SK-N-SH (cell line): ENCODE measurements at places on chromosomes 2 and 18. TPM values are rescaled to one million over a fixed set of nuclear protein-coding genes. Genes with fewer than 3 reads are reported as not detected.

DNA sequence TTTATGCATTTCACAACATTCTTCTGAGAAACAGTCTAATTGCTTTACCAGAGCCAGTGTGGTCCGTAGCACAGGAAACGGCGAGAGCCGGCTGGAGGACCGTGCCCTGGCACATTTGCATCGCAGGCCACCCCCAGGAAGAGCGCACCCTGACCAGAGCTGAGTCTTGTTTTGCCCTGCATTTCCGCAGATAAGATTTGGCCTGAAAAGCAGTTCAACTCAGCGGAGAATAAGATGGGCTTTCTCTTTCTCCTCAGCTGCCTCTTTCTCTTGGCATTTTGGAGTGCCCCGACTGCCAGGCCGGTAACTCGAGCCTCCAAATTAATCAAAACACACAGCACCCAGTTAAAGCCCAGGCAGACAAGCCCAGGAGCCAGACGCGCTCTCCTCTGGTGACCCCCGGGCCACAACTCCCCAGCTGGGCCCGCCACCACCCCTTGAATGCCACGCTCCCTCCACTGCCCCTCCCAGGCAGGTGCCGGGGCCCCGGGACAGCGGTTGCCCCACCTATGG is 464 bp downstream of the COL4A4 start:
- peak overlapping the region; percentile 50 for H3K4me3 ChIP-seq
- peaks cover 28% of the 10 kb centered on the region for H3K27me3 ChIP-seq
- H3K27ac ChIP-seq: no peak overlapping the region
- no peaks in the 10 kb centered on the region for H3K36me3 ChIP-seq
- H3K4me1 ChIP-seq: no peaks in the 10 kb centered on the region

DNA sequence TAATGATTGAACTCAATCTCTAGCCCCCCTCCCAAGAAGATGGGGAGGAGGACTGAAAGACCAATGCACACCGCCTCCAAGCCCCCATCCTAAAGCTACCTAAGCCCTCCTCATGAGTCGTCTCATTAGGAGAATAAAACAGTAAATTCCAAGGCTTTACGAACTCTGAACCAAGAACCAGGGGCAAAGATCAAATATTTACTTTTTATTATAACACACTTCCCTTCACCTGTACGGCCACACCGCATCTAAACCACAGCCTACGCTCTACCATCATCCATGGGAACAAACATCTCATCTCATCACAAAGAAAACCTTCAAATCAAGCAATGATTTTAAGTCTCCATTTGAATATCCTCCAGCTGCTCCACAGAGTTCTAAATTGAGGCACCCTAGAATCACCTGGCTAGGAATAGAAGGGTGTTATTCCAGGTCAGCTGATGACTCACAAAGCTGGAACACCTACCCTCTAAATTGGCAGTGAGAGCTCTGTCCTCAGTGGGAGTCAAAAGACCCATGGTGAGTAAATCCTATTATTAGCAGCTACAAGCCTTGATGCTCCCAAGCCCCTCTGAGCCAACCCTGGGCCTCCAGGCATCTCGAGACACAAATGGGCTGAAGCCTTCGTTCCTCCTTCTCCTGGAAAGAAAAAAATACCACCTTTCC is 45.6 kb upstream of the BZW1 start:
- no peaks in the 10 kb centered on the region for H3K27me3 ChIP-seq
- no peaks in the 10 kb centered on the region for H3K36me3 ChIP-seq
- H3K27ac ChIP-seq: peak overlapping the region; percentile 95
- no peak for DNase-seq
- H3K4me3 ChIP-seq: no peak overlapping the region

- no peaks in the 10 kb centered on the region for H3K36me3 ChIP-seq
- no peak overlapping the region for H3K4me3 ChIP-seq
- DNase-seq: no peak
- peaks cover 1% of the 10 kb centered on the region for H3K4me1 ChIP-seq
Measured at GRCh38 chr2:99734236-99734635, 244.4 kb upstream of the REV1 start.

DNA sequence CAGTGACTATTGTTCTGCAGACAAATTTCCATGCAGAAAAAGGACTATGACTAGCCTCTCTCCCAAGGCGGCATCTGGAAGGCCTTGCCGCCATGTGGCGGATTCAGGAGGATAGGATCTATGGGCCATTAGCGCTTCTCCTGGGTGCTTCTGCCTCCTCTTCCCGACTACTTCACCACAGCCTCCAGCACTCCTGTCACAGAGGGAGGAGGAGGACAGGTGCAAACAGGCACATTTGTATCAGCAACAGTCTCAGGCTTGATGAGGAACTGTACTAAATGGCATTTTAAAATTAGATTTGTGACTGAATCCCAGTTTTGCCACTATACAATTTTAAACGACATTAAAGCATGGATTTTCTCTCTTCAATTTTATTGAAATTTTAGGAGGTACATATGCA is 114.9 kb downstream of the NOL10 start:
- no peak overlapping the region for H3K27ac ChIP-seq
- H3K4me1 ChIP-seq: peaks cover 9% of the 10 kb centered on the region; the same call in 1 of the 2 replicates
- no peak for DNase-seq
- H3K4me3 ChIP-seq: no peak overlapping the region
- no peaks in the 10 kb centered on the region for H3K27me3 ChIP-seq
- H3K36me3 ChIP-seq: peaks cover 61% of the 10 kb centered on the region

GRCh38 chr2:215973954-215974699 is 39.2 kb downstream of the MREG start:
- H3K27me3 ChIP-seq: no peaks in the 10 kb centered on the region
- DNase-seq: no peak
- peak overlapping the region; percentile 74 for H3K27ac ChIP-seq
- no peak overlapping the region for H3K4me3 ChIP-seq
- peaks cover 18% of the 10 kb centered on the region; the same call in 1 of the 2 replicates for H3K4me1 ChIP-seq
- no peaks in the 10 kb centered on the region for H3K36me3 ChIP-seq

DNA sequence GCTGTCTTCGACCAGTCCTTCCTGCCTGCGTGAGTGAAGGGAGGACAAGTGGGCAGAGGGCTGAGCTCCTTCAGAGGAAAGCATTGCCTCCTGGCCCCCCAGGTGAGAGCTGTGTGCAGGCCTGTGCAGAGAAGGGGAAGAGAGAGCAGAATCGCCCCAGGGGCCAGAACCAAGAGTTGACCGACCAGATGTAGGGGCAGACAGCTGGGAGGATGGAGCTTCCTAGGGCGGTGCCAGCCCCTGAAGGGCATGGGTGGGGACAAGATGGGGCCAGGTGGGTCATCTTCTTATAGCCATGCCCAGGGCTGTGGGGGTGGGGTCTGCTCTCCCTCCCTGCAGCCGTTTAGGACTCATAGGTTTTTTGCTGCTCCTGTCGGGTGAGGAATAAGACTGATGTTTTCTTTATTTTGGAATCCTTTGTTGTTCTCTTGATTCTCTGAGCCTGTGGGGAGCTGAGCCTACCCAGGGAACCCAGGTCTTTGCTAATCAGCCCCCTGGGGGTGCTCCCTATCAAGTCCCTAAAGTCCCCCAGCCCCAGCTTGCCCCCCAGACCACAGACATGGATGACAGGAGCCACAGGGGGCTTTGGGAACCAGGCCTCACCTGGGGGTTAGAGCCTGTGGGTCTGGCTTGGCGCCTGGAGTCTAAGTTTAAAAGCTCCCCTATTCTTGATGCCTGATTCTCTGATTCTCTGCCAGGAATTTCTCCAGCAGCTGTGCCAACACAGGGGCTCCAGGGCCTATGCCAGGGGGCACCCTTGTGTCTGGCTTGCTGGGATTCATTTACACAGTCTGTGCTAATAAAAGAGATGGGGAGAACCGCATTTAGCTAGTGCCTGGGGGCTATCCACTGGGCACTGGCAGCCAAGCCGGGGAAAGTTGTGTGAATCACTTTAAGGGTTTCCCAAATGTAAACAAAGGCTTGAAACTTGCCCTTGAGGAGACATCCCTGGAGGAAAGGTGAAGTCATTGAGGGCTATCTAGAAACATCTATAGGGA is 9.3 kb upstream of the EFHD1 start:
- no peak overlapping the region for H3K4me3 ChIP-seq
- no peak overlapping the region for H3K27ac ChIP-seq
- no peaks in the 10 kb centered on the region for H3K36me3 ChIP-seq
- no peaks in the 10 kb centered on the region; the same call in 1 of the 2 replicates for H3K4me1 ChIP-seq
- DNase-seq: no peak
- peaks cover 13% of the 10 kb centered on the region for H3K27me3 ChIP-seq

DNA sequence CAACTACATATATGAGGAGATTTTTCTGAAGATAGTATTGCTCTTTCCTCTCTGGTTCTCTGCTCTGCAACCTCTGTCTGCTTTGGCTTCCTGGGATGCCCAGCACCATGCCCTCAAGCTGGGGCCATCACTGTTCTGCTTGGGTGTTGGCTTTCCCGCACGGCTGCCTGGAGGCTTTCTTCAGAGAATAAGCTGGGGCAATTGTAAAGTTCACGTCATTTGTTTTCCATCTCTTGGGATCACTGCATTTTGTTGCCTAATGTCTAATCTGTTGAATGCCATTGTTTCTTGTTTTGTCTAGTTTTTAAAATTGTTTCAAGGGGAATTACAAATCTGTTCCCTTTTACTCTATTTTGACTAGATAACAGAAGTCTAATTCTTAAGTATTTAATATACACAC is 437.3 kb upstream of the NRP2 start:
- no peak for DNase-seq
- H3K4me3 ChIP-seq: no peak overlapping the region
- H3K27ac ChIP-seq: peak overlapping the region; percentile 74
- peaks cover 8% of the 10 kb centered on the region; the same call in 1 of the 2 replicates for H3K4me1 ChIP-seq

DNA sequence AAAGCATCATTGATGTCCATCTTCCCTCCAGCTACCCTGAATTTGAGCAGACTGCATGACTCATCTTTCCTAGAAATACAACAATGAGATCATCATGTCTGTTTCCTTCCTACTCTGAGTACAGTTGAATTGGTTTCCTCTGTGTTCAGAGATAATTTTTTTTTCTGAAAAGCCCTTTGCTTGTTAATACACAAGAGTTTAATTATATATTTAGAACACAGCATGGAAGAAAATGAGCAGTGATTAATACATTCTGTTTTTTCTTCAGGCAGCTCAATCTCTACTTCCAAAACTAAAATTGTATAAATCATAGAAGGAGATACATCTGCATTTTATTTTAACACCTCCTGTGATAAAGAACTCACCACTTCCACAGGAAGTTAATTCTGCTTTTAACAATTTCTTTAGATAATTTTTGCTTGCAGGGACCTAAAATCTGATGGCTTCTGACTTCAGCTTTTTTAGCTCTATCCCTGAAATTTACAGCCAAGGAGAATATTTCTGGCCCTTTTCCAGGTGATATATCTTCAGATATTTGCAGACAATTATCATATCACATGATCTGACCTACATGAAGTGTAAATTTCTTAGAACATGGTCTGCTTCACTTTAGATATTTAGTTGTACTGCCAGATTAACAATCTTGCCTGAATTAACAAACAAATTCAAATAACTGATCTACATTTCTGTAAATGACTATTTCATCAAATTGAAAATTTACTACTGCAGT is 249.0 kb downstream of the TRIB2 start:
- peaks cover 7% of the 10 kb centered on the region for H3K4me1 ChIP-seq
- no peak overlapping the region for H3K4me3 ChIP-seq
- peak overlapping the region; percentile 98 for H3K27ac ChIP-seq
- H3K27me3 ChIP-seq: no peaks in the 10 kb centered on the region
- peak; percentile 55 for DNase-seq

DNA sequence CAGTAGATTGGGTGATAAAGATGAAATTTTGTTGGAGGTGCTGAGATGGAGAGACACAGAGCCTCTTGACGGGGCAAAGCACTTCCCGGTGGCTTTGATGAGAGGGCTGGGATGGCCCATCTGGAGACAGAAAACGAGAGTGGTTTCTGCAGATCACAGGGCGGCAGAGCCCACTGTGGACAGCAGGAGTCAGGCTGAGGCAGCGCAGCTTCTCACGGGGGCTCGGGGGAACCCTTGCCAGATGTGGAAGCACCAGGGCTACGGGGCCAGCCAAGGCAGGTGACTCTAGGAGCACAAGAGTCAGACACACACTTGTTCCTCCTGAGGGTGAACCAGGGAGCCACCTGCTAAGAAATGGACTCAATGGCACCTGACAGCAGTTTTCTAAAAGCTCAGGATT is 78.5 kb downstream of the TPO start:
- no peak overlapping the region for H3K4me3 ChIP-seq
- no peak for DNase-seq
- no peaks in the 10 kb centered on the region for H3K27me3 ChIP-seq
- no peaks in the 10 kb centered on the region for H3K4me1 ChIP-seq
- no peaks in the 10 kb centered on the region for H3K36me3 ChIP-seq

DNA sequence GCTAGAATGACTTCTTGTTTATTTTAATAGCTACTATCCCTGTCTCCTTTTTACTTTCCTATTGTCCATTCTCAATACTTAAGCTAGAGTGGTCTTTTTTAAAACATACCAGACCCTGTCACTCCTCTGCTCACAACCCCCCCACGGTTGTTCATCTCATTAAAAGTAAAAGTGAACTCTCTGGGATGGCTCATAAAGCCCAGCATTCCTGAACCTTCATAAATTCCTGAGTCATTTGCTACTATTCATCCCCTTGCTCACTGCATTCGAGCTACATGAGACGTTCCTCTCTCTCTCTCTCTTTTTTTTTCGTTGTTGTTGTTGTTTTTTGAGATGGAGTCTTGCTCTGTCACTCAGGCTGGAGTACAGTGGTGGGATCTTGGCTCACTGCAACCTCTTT is 148.7 kb upstream of the DSEL start:
- H3K36me3 ChIP-seq: no peaks in the 10 kb centered on the region
- no peaks in the 10 kb centered on the region for H3K27me3 ChIP-seq
- DNase-seq: no peak
- H3K4me1 ChIP-seq: no peaks in the 10 kb centered on the region
- H3K4me3 ChIP-seq: no peak overlapping the region

DNA sequence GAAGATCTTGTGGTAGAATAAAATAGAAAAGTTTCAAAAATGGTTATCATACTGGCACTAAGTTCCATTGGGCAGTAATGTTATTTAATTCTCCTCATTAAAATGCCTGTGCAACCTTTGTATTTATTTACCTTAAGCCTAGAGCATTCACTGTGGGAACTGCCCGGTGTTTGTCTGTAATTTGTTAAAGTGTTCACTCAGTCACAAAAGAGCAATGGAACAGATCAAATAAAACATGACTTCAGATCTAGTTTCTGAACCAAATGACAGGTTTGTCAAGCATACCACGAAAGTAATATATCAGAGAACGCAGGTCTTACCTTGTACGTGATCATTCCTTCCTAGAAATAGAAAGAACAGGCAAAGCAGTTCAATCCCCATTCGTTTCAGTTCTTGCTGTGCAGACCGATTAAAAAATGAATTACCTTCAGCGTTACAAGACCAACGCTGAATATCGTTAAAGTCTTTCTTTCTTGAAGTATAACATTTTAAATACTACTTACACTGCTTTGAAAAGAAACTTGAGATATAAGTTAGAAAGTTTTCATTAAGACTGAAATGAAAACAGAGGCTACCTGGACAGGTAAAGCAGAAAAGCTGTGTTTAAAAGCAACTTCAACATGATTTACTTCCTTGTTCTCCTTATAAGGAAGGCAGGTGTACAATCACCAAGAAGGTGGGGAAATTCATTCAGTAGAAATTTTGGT is at the start of gene ITGB6:
Gene ITGB6 (minus strand): TSS at position 590 of the 707 bp plus-strand sequence. CDS start 209 bp downstream, at position 381.
- H3K4me3 ChIP-seq: no peak within 1 kb of the TSS
- H3K27me3 ChIP-seq: no peaks in the 10 kb centered on the region
- no peak within 1 kb of the TSS for H3K27ac ChIP-seq
- no peak for DNase-seq

- no peak overlapping the region for H3K4me3 ChIP-seq
- no peaks in the 10 kb centered on the region for H3K27me3 ChIP-seq
- H3K27ac ChIP-seq: no peak overlapping the region
- no peaks in the 10 kb centered on the region for H3K36me3 ChIP-seq
Measured at GRCh38 chr2:129379411-129379810, 600.1 kb upstream of the RAB6C start.

The GALR1 gene
- not detected in 2 replicates for polyA plus RNA-seq

The MRPS9 gene
- 27.9 and 31.8 TPM in 2 replicates for polyA plus RNA-seq

The FER1L5 gene
- 0.02 TPM in 1 of 2 replicates, not detected in the other for polyA plus RNA-seq

The EGR4 gene
- 0.02 TPM in 1 of 2 replicates, not detected in the other for polyA plus RNA-seq
